ENCODE measurements at places on chromosomes 6 and 20.

- no peak for DNase-seq
Measured at GRCh38 chr20:2133318-2134183, 31.9 kb downstream of the STK35 start.

DNA sequence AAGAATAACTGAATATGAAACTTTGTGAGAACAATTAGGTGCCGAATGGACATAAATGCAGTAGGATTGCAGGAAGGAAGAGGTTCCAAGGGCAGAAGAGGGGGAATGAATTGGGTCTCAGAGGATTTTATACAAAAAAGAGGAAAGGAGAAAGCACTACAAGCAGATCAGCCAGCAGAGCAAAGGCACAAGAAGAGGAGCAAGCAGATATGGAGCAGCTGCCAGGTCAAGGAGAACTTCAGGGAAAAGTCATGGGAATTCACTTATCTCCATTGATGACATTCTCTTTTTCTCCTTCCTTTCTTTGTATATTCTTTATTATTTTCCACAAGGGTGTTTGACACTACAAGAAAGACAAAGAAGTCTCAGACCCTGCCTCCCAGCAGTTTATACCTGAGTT is 9.6 kb downstream of the DSE start:
- no peak for DNase-seq

DNA sequence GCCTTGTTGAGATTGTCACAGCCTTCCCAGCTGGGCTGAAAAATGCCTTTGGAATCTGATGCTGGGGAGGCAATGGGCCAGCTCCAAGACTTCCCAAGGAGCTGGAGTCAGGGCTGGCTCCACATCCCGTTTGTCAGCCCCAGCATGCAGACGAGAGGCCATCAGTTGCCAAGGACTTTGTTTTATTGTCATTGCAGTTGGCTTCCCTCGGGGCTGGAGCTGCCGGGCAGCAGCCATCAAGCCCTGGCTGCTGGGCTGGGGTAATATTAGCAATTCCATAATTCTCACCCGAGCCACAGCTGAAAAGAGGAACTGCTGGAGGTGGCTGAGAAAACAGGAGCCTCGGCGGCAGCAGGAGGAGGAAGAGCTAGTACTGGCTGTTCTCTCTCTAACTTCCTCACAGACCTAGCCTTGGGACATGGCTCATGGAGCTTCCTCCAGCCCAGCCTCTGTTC is 182.5 kb downstream of the CDC5L start:
- no peak for DNase-seq

- DNase-seq: no peak
Measured at GRCh38 chr6:6737671-6738070, 149.2 kb downstream of the LY86 start.

DNA sequence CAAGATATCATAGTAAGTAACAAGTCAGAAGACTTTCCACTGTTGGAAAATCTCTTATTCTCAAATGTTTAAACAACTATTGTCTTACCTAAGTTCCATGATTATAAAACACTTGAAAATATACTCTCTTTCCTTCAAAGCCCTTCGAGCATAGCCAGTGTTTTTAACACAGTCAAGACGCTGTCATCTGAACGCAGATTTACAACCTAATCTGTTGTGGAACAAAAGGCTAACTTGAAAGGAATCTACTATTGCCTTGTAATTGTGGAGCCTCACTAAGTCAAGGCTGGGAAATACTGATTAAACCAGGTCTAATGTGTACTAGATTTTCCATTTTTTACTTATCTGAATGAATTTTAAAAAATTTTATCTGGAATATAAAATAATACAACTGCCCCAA is 205.8 kb downstream of the TRDN start:
- DNase-seq: no peak

- no peak for DNase-seq
Measured at GRCh38 chr6:100202417-100203194, 208.6 kb upstream of the MCHR2 start.
